ENCODE measurements at places on chromosomes 4 and X. TPM values are rescaled to one million over a fixed set of nuclear protein-coding genes. Genes with fewer than 3 reads are reported as not detected.

BBS12 gene
- total RNA-seq, result 3.8 TPM

NWD2 gene
- total RNA-seq, result not detected

GPR173 gene
- 7.1 TPM for total RNA-seq

USP17L24 gene
- not detected for total RNA-seq

VEGFC gene
- 25.3 TPM for total RNA-seq

SLAIN2 gene
- 109 TPM for total RNA-seq

PITX2 gene
- 1.0 TPM for total RNA-seq

AMOT gene
- 17.3 TPM for total RNA-seq

PJA1 gene
- total RNA-seq, result 28.1 TPM

RNF128 gene
- total RNA-seq, result not detected

VSIG1 gene
- total RNA-seq, result not detected

JAKMIP1 gene
- total RNA-seq, result 0.21 TPM

STAP1 gene
- 0.88 TPM for total RNA-seq

RADX gene
- total RNA-seq, result 2.4 TPM

TRAM1L1 gene
- 1.0 TPM for total RNA-seq

FRMPD4 gene
- not detected for total RNA-seq

FDCSP gene
- total RNA-seq, result not detected

TRPC5OS gene
- total RNA-seq, result not detected

UCHL1 gene
- 49.2 TPM for total RNA-seq

FAM90A26 gene
- not detected for total RNA-seq

RAI2 gene
- 24.9 TPM for total RNA-seq

MBNL3 gene
- 6.0 TPM for total RNA-seq

CT83 gene
- total RNA-seq, result not detected

Data from aorta (tissue), 5 donors.